ENCODE measurements at places on chromosomes 7 and 10.

DNA sequence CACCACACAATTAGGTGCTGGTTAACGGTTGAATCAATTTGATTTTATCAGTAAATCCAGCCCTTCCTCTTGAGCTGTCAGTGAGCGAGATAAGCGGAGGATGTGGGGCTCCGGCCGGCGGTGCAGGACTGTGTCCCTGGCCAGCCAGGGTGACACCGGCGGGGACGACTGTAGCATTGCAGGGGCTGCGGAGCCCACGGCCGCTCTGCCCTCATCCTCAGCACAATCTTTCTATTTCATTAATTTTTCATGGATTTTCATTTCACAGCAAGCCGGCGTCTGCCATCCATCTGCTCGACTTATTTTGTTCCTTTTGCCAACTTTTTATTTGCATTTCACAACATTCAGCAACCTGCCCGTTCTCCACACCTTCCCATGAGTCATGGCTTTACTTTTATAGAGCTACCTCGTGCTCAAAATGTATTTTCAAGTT, 4.7 kb downstream of the ADARB2 start:
- no peak for DNase-seq

GRCh38 chr10:117934477-117934876, 112.3 kb downstream of the RAB11FIP2 start:
- no peak for DNase-seq

DNA sequence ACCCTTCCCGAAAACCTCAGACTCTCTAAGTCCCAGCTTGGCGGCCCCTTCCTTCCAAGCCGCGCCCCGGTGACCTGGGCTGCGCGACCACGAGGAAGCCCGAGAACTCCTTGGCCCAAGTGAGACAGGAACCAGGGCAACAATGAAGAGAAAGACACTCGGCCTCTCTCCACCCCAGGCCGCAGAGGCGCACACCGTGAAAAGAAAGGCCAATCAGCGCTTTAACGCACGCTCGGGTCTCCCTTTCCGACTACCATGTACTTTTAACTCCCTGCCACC, 166.4 kb upstream of the PPP1R3A start:
- no peak for DNase-seq

DNA sequence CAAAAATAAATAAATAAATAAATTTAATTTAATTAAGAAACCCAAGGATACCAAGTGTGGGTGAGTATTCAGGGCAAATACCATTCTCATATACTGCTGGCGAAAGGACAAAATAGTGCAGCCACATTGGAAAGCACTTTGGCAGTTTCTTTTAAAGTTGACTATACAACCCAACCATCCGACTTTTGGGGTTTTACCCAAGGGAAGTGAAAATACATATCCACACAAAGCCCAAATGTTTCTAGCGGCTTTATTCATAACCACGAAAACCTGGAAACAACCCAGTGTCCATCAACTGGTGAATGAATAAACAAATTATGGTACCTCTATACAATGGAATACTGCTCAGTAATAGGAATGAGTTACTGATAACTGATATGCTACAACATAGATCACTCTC, 36.2 kb upstream of the OGDHL start:
- peak; percentile 25 for DNase-seq

GRCh38 chr10:70601746-70602145, 795 bp downstream of the PRF1 start:
- DNase-seq: no peak

DNA sequence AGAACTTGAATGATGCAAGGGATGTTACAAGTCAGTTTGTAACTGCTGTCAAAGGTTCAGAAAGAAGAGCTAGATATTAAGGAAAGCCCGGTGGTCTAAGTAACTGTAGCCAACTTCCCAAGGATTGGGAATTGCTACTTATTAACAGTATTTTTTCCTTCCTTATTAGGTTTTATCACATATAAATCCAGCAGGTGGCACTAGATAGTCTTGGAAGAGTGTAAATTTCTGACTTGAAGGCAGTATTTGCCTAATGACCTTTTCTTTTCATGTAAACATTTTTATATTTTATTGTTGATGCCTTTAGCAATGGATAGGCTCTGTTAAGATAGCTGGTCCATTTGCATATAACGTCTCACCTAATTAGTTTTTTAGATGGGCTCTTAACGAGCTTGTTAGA, 51.2 kb downstream of the ANLN start:
- peak; percentile 25 for DNase-seq

DNA sequence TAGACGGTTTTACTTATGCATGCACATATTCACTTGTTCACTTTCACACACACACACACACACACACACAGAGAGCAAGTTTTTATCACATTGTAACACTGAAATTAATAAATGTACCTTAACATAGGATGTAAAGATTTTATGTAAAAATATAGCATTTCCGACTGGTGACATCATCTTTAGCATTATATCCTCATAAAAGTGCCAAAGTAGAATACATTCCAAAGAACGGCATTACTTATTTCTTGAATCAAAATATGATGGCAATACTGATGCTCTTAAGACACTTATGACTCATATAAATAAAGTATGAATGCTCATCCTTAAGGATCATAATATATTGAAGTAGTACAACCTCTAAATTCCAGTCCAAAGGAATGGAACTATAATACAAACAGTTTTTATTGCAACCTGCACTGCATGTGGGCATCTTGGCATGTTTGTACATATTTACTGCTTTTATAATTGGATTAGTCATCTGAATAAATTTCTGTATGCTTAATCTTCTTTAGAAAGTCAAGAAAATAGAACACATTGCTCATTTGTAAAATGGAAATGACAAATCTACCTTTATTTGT, 290.0 kb upstream of the SEMA3A start:
- DNase-seq: no peak

GRCh38 chr10:84473136-84473535, 144.7 kb downstream of the CCSER2 start:
- no peak for DNase-seq

GRCh38 chr7:4103352-4104091, 578.6 kb upstream of the FOXK1 start:
- peak; percentile 20 for DNase-seq

Data from RCC 7860 (cell line).